HFFc6 (cell line): ENCODE measurements at places on chromosomes 2 and 18. TPM values are rescaled to one million over a fixed set of nuclear protein-coding genes. Genes with fewer than 3 reads are reported as not detected.

The PCGF1 gene
- total RNA-seq = 25.6 to 28.7 TPM (median 27.6 TPM) in 3 replicates

The TMEM169 gene
- 0.13 TPM in 1 of 3 replicates, not detected in the others for total RNA-seq

GRCh38 chr2:200068642-200069041 is 113.3 kb downstream of the MAIP1 start:
- DNase-seq = no peak

The AGXT gene
- total RNA-seq = not detected in 2 replicates

The LRATD1 gene
- 0.06 TPM in 1 of 3 replicates, not detected in the others for total RNA-seq

- no peak for DNase-seq
These were observed 21.2 kb upstream of the PMAIP1 start for GRCh38 chr18:59878644-59879043.

The RAB12 gene
- total RNA-seq = 34.9 to 36.5 TPM (median 36.4 TPM) in 3 replicates

GRCh38 chr18:55384551-55385275 is 203.3 kb downstream of the TCF4 start:
- peak; percentile 38 for DNase-seq

DNA sequence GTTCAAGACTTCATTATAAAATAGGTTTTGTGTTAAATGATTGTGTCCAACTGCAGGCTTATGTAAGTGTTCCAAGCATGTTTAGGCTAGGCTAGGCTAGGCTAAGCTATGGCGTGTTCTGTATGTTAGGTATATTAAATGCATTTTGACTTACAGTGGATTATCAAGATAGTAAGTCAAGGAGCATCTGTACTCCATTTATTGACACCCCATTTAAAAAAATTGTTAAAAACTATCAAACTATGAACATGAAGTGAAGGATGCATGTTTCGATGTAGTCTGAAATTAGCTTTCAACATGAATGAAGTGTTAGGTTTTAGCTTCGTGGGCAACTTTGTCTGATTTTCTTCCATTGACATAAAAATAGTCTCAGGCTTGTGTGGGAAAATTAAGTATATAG is 290.5 kb downstream of the PARD3B start:
- DNase-seq = no peak

DNA sequence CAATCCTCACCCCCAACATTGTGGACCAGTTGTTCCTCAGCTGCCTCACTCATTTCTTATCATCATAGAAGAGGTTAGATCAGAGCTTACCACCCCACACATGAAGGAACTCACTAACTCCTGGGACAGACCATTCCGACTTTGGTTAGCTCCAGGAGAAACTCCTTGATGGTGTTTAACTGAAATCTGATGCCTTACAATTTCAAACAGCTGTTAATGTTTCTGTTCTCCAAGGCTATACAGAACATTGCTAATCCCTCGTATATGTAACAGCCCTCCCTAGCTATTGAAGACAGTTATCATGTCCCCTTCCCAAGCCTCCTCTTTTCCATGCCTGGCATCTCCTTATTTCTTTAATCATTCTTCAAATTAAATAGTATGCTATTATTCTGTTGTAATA is 14.8 kb downstream of the ERBB4 start:
- no peak for DNase-seq

The WIPF1 gene
- total RNA-seq = 29.8 to 40.2 TPM (median 36.6 TPM) in 3 replicates

DNA sequence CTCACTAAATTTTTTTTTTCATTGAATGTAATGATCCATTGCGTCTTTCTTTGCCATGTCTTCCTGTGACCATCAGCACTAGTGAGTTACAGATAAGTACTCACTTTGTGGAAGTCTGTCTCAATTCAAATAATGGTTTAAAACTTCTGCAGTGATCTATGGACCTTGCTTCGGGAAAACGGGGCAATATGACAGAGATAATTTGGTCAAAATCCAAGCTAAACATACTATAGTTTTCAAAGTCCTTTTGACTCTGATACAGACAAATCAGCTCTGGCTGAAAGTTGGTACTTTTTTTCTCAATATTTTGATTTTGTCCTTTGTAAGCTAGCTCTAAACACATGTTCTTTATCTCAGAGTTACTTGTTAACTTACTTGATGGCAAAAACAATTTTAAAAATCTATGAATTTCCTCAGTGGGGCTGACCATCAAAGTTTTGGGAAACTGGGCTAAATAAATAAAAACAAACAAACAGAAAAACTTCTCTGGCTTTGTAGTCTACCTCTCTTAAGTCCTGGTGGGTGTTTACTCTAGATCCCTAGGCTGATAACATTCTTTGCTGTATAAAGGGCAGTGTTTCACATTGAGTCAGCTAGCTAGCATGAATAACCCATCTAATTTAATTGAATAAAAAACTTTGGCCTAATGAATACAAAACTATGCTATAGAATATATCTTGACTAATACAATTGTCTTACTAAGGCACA is 327.6 kb downstream of the RDH14 start:
- DNase-seq = peak; percentile 26

DNA sequence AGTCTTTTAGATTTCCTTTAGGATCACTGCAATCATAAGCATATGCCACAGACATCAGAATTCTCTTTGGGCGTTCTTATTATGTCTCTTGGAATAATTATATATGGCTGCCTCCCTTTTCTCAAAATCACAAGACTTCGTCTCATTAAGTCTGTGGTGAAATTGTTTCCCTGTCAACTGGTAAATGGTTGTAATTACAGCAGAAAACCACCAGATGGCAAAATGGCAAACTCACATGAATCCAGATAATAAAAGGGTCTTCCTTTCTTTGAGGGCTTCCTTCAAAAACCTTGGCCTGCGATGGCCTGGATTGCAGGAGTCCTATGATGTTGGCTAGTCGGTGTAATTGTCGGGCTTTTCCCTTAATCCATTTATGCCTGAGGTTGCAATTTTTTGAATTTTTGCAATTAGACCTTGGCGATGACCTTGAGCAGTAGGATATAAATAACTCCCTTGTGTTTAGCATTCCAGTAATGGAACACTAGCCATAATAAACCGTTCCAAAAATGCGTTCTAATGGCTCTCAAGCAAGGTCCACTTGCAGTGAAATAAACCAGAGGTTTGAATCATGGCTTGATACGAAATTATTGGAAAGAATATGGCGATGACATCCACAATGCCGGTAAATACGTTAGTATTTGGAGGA is 656.4 kb downstream of the MBD2 start:
- DNase-seq = peak; percentile 33

The KCNF1 gene
- total RNA-seq = 0.20 to 0.33 TPM in 2 of 3 replicates, not detected in the other

GRCh38 chr18:48753691-48754090 is 197.1 kb downstream of the SMAD7 start:
- DNase-seq = no peak

DNA sequence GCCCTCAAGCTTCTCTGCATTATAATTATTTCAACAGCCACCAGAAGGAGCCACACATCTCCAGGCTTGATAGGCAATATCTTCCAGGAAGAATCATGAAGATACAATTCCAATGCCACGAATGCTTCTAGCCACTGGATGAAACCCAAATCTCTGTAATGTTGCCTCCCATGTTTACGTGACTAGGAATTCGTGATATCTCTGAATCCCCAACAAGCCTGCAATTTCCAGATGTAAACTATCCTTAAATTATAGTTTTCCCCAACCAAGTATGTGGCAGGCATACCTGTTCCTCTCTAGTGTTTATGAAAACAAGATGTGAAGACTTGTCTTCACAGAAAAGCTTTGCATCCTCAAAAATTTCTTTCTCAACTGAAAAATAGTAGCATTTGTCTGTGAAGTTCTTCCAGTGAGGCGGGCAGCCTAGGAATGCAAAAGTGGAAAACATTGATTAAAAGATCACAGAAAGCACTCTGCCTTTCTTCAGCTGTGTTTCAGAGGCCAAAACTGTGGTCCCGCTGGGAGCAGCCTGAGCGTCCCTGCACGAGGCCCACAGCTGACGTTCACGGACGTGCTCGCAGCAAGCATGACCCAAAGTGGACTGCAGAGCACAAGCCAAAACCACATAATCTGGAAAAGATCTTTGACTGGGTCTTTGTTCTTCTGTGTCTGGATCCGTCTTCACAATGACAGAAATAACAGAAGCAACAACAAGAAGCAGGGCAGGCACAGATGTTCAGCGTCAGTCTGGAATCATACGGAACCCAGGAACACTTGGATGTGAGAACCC is 65.1 kb upstream of the THOC1 start:
- no peak for DNase-seq

- DNase-seq = peak; percentile 71
These were observed 218.4 kb downstream of the CDH20 start for GRCh38 chr18:61551586-61551985.

DNA sequence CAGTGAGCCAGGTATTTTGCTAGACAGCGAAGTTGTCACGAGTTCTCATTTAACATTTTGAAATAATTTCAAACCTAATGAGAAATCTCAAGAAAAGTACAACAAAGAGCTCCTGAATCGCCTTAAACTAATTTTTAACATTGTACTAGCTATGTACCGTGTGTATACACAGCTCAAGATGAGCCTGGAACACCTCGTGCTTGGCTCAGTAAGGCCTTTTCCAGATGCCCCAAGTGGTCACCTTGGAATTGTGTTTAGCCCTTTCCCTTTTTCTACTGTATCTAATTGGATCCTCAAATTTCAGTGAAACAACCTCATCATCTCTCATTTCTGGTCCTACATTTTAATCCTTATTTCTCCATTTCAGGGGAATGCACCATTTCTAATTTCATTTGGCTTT is 7.2 kb downstream of the PTPN4 start:
- DNase-seq = no peak

- peak; percentile 90 for DNase-seq
These were observed 4.6 kb downstream of the MBP start for GRCh38 chr18:77127769-77128671.

DNA sequence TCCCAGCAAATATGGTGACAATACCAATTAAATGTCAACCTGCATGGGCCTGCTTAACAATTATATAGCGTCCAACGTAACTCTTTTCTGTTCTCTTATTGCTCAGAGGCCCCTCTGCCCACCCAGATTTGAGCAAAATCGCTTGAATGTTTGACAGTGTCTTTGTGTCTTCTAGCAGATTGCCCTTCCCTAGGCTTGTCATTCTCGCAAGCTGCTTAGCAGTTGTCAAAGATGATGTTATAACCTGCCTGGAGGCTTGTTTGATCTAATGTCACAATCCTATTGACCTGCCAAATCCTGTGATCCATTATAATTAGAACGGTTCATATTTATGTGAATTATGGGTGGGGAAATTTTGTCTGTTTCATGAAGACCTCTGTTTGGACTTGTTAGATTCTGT is 108.8 kb downstream of the FARSB start:
- DNase-seq = no peak

DNA sequence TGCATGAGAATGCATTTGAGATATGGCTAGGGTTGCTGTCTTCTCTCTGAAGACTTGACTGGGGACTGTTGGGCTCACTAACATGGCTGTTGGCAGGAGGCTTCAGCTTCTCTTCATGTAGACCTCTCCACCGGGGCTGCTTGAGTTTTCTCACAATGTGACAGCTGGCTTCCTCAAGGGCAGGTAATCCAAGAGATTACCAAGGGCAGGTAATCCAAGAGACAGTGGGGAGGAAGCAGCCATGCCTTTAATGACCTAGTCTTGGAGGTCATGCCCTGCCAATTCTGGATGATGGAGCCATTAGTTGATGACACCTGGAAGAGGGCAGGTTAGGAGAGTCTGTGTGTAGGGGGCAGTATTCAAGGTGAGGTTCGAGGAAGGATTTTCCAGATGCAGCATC is 40.5 kb downstream of the NEURL3 start:
- no peak for DNase-seq

- no peak for DNase-seq
These were observed at the start of gene FBXO41 for GRCh38 chr2:73284296-73285158. Gene FBXO41, minus strand, starts transcription at chr2:73284478. Its CDS starts 14,848 bp downstream, at chr2:73269630.

- no peak for DNase-seq
These were observed 9.0 kb downstream of the CUL3 start for GRCh38 chr2:224576088-224576715.

DNA sequence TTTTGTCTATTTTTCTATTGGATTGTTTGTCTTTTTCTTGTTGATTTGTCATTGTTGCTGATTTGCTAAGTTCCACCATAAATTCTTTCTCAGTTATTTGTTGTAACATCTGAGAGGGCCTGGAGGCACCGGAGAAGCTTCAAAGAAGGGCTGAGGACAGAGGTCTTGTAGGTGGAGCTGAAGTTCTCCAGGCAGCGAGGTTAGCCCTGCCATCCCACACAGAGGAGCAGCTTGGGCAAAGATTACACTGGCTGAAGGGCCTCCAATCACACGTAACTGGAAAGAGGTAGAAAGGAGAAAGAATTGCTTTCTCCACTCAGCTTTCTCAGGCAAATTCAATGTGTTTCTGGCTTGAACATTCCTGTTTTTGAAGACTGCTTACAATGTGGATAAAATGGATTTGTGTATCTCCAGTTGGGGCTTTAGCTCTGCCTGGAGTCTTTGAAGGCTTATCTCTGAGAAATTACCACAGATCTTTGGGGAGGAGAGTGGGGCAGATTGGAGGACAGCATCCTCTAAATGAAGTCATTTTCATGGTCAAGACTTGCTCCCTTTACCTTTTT is 21.1 kb upstream of the EMILIN2 start:
- DNase-seq = no peak

GRCh38 chr2:19710230-19710629 is 191.6 kb downstream of the TTC32 start:
- DNase-seq = no peak

DNA sequence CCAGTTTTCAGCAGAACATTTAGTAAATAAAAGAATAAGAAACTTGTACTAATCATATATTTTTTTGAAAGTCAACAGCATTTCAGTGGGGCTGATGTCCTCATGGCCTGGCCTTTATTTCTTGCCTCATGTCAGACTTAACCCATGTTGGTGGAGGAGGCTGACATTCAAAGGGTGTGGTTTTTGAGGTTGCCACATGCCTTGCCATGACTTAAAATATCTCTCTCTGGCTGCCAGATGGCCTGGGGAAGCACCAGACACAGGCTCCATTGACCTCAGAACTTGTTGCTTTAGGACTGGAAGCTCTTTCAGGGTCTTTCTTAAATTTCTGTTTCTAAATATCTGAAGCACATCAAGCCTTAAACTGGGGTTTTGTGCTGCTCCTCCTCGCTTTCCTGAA is 32.5 kb upstream of the CD28 start:
- DNase-seq = peak; percentile 6

DNA sequence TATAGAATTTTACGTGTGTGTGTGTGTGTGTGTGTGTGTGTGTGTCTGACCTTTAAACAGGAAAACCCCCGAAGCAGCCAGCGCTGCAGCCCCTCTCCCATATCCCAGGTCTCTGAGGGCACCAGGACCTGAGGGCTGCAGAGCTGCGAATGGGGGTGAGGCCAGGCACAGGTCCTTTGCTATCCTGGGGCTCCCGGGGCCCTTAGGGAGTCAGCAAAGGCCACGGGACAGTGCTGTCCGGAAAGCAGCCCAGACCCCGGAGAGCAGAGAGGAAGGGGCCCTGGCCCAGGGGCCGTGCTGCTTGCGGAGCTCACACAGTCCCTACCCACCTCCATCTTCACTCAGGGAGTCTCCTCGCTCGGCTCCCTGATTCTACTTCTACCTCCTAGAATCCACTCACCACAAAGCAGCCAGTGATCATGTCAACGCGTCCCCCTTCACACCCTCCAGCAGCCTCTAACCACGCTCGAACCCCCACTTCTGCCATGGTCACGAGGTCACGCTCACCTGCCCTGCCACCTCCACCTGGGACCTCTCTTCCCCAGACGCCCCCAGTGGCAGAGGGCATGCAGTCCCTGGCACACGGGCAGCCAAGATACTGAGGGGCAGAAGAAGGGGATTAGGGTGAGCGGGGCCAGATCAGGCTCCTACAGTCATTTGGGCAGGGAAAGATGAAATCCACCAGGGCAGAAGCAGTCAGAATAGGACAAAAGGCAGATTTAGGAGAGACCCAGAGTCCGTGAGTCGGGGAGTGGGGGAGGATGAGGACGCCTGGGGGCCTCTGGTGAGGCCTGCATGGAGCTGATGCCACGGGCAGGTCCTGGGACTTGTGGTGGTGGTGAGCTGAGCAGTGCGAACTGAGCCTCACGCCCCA is 86.7 kb downstream of the USP40 start:
- DNase-seq = no peak

The SCN2A gene
- 0.32 to 0.91 TPM (median 0.35 TPM) in 3 replicates for total RNA-seq
